ENCODE measurements at places on chromosomes 1 and 21.

- DNase-seq, result no peak
Measured at GRCh38 chr1:245201827-245202226, 47.0 kb downstream of the KIF26B start.

DNA sequence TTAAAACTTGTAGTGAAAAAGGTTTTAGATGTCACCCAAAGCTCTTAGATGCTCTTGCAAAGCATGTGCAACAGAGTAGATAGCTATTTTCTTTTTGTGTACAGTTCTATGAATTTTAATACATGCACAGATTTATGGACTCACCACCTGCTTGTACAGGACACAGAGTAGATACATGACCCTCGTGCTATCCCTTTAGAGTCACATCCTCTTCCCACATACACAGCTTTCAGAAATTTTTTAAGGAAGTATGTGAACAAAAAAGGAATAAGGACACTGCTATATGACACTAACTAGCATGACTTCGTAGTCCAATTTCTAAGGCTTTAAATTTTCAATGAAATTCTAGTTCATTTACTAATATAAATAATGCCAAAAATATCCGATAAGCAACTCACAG is 60.9 kb downstream of the ABL2 start:
- no peak for DNase-seq

DNA sequence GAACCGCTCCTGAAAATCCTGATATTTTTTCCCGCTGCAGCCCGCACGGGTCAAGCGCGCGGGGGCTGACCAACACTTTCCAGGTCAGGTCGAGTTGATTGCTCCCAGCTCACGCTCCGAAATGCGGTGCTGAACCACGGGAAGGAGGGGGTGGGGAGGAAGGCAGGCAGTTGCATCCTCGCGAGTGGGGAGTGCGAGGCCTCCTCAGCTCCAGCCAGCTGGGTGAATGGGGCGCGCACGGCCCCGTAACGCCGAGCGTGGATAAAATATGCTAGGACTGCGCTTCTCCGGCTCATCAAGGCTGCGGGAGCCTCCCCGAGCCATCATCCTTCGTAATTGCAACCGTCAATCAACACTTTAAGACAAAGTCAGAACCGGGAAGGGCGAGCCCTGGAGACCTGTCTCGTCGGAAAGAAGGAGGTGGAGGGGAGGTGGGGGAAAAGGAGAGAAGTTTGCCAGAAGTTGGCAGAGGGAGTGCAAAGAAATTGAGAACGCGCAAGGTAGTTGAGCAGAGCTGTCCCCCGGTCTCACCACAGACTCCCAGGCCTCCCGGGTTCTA is 8.0 kb downstream of the NR5A2 start:
- DNase-seq, result no peak

- DNase-seq, result no peak
Measured at GRCh38 chr1:196515904-196516303, 92.3 kb downstream of the KCNT2 start.

GRCh38 chr1:29845910-29846309 is 609.6 kb downstream of the PTPRU start:
- DNase-seq, result no peak

DNA sequence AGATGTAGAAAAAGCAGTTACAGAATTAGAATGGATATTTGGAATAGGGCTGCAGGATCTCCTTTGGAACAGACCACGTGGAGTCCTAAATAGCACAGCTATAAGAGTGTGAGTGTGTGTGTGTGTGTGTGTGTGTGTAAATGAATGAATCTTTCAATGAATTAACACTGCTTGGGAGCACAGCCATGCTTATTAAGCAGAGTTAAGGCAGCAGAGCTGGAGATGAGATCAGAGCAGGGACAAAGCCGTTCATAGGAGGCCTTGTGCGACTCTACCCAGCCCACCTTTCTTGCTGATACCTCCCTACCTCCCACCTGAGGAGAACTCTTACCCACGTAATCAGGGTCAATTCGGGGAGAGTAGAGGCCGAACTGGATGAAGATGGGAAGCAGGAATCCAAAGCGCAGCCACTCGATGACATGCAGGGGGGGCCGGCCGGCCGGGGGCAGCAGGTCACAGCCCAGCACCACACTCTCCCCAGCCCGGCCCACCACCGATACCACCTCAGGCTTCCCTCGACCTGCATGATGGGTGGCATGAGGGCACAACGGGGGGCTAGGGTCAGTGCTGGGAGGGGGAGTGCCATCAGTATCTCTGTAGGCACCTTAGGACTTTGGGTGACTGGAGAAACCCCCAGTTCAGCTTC is 2.7 kb downstream of the IGSF9 start:
- DNase-seq, result no peak

- DNase-seq, result no peak
Measured at GRCh38 chr21:45019076-45019886, 55.1 kb upstream of the ADARB1 start.

DNA sequence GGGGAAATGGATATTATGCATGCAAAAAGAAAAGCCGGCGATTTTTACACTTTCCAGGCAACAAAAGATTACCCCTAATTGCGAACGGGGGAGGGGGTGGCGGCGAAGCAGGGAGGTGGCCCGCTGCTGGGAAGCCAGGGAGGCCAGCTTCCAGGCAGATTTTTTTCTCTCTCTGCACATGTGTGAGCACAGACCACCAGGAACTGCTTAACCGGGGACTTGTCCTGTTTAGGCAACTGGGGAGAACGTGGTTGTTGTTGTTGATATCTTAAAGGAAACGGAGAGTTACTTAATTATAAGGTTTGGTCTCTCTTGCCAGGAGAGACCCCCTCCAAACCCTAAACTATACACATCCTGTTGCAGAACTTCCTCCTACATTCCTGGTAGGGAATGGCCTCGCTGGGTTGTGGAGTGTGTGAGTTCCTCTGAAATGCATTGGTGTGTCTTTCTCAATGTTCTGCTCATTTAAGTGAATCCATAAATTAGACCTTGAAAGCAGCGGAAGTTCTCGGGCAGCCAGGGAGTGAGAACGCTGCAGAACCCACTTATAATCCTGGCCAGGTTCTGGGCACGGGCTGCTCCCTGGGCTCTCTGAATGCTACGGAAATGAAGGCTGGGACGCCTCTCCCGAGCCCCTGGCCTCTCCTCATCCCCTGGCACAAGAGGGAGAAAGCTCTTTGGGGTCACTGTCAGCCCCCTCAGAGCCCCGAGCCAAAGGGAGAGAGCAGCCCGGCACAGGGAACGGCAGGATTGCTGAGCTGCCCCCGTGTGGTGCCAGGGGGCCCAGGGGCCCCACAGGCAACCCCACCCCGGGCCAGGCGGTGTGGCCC is 250.0 kb downstream of the FOXD2 start:
- no peak for DNase-seq

DNA sequence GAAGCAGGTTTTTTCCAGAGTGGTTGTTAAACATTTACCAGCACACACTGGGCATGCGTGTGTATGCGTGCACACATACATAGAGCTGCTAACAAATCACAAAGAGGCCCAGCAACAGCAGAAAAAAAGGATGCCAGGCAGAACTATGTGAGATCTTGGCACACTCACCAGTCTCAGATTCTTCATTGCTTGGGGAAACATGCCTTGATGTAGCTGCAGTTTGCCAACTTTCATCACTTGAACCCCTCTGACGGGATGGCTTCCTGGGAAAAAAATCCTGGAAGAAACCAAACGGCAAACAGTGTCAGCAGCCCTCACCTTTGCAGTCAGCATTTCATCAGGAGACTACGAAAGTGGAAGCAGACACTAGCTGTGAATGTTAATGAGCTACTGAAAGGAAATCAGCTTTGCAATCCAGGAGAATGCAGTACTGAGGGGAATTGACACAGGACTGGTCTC is 609.1 kb downstream of the KIF26B start:
- no peak for DNase-seq

All from stimulated activated CD4-positive, alpha-beta T cell treated with anti-CD3 and anti-CD28 coated beads, Interleukin-12 subunit alpha, Interleukin-12 subunit beta, amount 100 ng/mL, for 48 hours (primary cell).